ENCODE measurements at places on chromosomes 12 and 14.
A peak's percentile ranks its signal among the peaks of the same experiment; 100 is the strongest.

- no peak for DNase-seq
Measured at GRCh38 chr12:114000861-114001260, 34.7 kb upstream of the RBM19 start.

DNA sequence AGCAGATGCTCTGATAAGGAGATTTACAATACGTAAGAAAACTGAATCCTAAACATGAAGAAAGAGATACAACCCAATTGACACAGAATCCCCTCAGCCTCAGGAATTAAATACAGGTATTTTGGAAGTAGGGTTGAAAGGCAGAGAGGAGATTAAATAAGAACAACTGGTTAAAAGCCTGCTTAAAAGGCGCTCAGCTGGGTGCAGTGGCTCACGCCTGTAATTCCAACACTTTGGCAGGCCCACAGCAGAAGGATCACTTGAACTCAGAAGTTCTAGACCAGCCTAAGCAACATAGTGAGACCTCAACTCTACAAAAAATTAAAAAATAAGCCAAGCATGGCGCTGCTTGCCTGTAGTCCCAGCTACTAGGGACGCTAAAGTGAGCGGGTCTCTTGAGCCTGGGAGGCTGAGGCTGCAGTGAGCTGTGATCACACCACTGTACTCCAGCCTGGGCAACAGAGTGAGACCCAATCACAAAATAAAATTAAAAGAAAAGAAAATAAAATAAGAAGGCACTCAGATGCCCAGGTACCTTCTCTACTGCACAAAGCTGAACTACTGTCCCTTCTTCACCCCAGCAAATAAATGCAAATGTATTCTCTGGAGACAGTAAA lies 32.9 kb downstream of the MED13L start:
- DNase-seq = no peak

DNA sequence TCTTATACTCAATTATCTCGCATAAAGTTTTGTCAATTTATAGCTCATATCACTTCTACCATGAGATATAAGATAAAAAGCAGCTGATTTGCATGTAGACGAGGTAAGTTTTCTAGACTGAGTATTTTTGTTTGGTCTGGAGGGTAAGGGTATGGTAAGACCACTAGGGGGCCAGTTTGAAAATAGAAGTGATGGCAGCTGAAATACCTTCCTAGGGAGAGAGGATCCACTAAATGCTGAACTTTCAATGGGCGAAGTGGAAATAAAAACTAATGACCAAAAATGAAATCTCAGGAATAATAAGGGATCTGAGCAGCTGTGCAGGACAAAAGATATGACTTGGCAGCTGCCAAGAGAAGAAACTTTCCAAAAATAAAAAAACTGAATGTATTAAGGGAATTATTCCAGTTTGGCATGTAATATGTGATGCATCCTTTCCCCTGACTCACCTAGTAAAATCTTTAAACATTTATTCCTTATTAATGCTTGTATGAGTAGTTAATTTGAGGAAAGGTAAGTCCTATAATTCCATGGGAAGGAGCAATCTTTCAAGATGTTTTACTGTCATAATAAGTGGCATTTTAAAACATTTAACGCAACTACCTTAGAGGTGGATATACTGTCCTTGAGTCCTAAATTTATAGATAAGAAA lies 754.5 kb downstream of the C12orf50 start:
- DNase-seq = peak; percentile 5

DNA sequence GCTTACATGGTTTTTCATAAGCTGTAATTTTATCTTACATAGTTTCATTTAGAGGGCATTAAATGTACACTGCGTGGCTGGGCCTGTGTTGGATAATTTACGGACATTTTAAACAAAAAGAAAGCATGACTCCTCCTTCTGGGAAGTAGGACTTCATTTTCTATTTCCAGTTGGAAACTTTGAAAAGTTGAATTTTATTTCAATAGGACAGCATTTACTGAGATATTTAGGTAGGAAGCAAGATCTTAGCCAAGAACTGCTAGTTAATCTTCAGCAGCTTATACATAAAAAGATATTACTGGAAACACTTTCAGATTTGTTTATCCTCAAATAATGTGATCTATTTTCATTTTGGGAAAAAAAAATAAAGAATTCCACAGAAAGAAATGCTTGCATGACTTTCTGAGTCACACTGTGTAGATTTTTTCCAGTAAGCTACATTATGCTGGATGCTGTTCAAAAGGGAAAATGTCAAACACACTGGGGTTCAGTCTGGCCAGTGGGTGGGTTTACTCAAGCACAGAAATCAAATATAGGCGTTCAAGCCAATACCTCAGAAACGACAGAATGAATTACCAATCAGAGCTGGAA lies 239.4 kb upstream of the KRR1 start:
- DNase-seq = no peak

DNA sequence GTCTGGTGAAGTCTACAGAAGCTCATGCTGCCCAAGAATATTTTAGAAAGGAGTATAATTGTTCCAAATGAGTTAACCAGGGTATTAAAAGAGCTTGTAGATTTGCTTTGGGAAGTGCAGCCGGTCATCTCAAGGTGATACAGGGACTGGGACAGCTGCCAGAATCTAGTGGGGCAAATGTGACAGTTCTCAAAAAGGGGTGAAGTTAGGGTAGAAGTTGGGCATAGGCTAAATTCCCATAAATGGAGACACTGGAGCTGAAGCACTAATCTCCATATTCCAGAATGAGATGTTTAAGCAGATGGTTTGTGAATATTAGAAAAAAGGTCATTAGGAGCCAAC lies 94.7 kb downstream of the ANO6 start:
- no peak for DNase-seq

DNA sequence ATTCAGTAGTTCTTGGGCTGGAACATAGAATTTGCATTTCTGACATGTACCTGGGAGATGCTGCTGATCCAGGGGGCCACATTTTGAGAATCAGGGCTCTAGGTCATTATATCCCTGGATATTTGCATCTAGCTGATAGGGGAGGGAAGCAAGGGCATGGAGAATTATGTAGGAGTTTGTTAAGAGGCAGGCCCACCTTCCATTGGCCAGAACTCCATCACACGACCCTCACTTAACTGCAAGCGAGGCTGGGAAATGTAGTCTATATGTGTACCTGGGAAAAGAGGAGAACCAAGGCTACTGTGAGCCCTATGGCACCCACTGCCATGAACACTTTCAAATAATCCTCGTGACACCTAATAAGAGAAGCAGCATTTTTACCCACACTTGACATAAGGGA lies 657.6 kb downstream of the MED13L start:
- DNase-seq = no peak

GRCh38 chr12:108341356-108341755 lies 2.2 kb upstream of the CMKLR1 start:
- no peak for DNase-seq

GRCh38 chr12:98437806-98438595 lies 77.4 kb upstream of the TMPO start:
- no peak for DNase-seq

GRCh38 chr14:34470319-34470718 lies 8.3 kb upstream of the SPTSSA start:
- no peak for DNase-seq

- DNase-seq = peak; percentile 84
Measured at GRCh38 chr14:36655963-36656686, 5.5 kb upstream of the PAX9 start.

- no peak for DNase-seq
Measured at GRCh38 chr14:68873376-68873775, 80.5 kb upstream of the ZFP36L1 start.

DNA sequence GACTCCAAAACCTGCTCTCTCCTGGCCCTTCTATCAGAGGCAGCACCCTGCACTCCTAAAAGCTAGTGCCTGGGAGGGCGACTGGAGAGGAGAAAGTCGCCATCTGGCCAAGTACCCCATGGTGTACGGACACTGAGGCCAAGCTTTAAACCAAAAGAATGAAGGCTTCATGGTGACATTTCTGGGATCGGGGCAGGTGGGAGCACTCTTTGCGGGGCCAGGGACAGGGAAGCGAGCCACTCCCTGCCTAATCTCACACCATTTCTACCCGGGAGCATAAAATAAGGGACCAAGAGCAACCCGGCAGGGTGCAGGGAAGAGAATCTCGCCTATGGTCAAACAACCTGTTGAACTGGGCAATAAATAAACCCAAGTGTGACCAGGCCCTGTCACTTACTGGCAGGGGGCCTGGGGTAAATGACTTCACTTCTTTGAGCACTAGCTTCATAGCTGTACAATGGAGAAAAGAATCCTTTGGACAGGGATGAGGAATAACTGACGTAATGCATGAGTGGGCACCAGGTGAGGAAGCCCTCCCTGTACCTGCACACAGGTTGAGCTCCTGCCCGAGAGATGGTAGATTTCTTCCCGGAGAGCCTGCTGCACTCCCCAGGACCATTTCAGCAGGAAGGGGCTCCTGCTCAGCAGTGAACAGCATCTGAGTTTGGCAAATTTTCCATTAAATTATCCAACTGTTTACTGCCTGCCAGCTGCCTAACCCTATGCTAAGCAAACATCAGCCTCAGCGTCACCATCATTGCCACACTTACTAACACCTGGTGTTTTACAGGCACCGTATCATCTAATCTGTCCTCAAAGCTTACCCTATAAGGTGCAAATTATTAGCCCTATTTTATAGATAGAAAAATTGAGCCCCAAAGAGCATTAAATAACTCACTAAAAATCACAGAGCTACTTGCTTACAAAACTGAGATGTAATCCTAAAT lies 2.0 kb downstream of the SERPINA1 start:
- no peak for DNase-seq

DNA sequence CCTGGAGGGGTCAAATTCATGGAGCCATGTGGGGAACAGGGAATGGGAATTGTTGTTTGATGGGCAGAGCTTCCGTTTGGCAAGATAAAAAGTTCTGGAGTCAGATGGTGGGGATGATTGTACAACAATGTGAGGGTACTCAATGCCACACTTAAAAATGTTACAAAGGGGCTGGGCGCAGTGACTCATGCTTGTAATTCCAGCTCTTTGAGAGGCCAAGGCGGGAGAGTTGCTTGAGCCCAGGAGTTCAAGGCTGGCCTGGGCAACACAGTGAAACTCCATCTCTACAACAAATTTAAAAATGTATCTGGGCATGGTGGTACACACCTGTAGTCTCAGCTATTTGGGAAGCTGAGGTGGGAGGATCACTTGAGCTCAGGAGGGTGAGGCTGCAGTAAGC lies 66.0 kb upstream of the DIO3 start:
- DNase-seq = no peak

DNA sequence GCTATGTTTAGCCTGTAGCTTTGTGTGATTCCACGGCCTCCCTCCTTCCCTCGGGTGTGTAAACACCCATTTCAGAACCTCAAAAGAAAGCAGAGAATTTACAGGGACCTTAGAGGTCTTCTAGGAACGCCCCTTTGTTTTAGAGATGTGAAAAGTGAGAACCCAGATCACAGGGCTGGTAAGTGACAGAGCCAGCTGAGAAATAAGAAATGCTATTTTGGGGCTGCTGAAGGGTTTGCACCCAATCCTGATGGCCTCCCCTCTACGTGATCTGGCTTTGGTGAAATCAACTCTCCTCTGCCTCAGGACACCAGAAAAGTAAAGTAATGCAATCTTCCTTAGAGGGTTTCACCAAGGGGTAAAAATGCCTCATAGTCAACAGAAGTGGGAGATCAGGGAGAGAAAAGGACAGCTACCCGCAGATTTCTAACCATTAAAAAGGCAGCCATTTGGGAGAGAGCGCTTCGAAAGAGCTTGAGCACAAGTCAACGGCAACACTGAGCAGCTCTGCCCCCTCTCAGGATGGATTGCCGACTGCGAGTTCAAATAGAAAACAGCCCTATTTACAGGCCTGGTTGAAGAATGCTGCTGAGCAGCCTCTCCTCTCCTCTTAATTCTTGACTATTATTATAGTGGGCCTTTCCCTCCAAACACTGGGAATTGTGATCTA lies 78.5 kb upstream of the RASSF3 start:
- no peak for DNase-seq

DNA sequence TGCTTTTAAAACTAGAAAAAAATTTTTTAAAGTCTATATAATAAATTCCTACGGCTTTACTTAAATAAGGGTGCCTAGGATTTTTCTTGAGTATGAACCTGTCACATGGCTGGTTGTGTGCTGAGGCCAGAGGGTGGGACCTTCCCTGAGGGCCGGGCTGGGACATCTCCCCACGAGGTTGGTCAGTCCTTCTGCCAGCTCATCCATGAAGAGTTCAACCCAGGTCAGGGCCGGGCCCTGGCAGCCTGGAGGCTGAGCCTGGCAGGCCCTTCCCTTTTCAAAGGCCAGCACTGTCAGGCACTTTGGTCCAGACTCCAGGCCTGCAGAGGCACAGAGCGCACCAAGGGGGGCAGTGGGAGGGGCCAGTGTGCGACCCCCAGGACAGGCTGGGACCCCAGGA lies 31.7 kb downstream of the TNFAIP2 start:
- DNase-seq = peak; percentile 57

GRCh38 chr12:59934486-59934885 lies 338.7 kb downstream of the SLC16A7 start:
- DNase-seq = no peak

GRCh38 chr12:55899082-55899481 lies 28.6 kb downstream of the PYM1 start:
- DNase-seq = no peak

- DNase-seq = no peak
Measured at GRCh38 chr14:49875640-49876198, 17.2 kb upstream of the ARF6 start.

GRCh38 chr12:47715393-47715876 lies 9.6 kb upstream of the RPAP3 start:
- DNase-seq = peak; percentile 82

- DNase-seq = no peak
Measured at GRCh38 chr14:82492157-82492556, 958.5 kb upstream of the SEL1L start.

DNA sequence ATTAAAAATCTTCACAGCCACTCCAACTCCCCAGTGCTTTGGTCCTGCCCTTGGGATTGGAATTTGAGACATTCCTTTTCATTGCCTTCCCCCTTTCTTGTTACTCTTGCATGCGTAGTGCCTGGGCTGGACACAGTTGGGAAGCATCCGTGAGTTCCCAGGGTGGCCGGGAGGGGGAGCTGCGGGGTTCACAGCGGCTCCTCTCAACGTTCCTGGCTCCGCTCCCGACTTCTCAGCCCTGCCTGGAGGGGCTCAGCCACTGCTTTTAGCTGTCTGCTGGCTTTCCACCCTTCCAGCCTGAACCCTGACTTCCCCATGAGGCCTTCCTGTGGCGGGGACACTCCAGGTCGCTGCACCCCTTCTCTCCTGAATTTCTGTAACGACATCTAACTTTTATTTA lies 3.2 kb downstream of the TEX52 start:
- peak; percentile 92 for DNase-seq

DNA sequence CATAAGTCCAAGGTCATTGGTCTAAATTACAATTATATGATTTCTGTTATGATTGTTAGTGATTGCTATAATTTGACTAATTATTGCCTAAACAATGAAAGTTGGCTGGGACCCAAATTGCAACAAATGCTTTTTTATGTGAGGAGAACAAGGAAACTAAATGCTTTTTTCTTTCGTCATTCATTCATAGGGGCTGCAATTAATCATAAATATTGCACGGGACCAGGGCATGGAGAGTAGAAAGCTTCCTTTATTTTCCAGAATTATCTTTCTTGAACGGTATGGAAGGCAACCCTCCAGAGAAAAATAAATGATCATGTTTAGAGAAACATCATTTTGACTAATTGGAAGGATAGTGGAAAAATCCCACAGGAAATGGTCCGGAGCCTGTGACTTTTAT lies 32.6 kb upstream of the ARHGAP5 start:
- no peak for DNase-seq

GRCh38 chr12:69821456-69822159 lies 3.4 kb upstream of the MYRFL start:
- DNase-seq = no peak

GRCh38 chr12:62834406-62834805 lies 100.5 kb downstream of the PPM1H start:
- DNase-seq = peak; percentile 51
